ENCODE measurements at places on chromosomes 7 and 10.

DNA sequence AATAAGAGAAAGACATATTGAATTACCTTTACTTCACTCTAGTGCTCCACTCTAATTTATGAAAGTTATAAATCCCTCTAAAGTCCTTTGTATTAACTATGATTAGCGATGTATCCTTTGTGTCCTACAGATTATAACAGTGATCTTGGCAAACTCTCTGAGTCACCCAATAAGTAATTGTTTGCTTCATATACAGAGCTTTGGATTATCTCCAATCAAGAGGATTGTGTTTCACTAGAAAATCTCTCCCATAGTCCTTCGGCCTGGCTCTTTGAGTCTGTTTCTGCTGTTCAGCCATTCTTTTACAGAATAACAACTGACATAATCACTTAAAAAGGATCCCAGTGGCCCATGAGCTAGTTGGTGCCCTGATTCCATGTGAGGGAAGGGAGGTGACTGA lies 9.5 kb downstream of the LMOD2 start:
- H3K27ac ChIP-seq: no peak overlapping the region
- no peaks in the 10 kb centered on the region for H3K27me3 ChIP-seq
- H3K36me3 ChIP-seq: no peaks in the 10 kb centered on the region
- no peak overlapping the region for H3K4me3 ChIP-seq

- H3K4me1 ChIP-seq: peaks cover 38% of the 10 kb centered on the region
- H3K27me3 ChIP-seq: no peaks in the 10 kb centered on the region
- peaks cover 4% of the 10 kb centered on the region for H3K36me3 ChIP-seq
- peak overlapping the region; percentile 94 for H3K27ac ChIP-seq
- DNase-seq: no peak
Observed at GRCh38 chr10:62231805-62232204, 36.8 kb downstream of the RTKN2 start.

GRCh38 chr10:128221807-128222206 lies 95.6 kb upstream of the MKI67 start:
- no peak overlapping the region for H3K4me3 ChIP-seq
- no peaks in the 10 kb centered on the region for H3K36me3 ChIP-seq
- no peaks in the 10 kb centered on the region for H3K27me3 ChIP-seq
- H3K4me1 ChIP-seq: no peaks in the 10 kb centered on the region
- no peak overlapping the region for H3K27ac ChIP-seq

DNA sequence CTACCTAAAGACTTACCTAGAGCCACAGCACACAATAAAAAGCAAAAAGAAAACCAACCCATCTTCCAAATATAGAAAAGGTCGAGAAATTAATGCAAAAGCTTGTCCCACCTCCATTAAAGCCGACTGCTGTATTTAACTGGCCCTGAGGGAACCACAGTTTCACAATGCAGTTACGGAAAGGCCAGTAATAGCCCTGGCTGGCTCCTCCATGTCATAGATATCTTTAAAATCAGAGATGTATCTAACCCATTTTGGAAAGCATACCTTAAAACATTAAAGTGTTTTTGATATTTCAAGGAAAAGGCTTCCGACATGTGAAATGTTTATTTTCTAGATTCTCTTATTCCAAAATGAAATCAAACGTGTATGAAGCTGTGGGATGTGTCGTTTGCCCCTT lies 23.0 kb downstream of the HDAC9 start:
- H3K36me3 ChIP-seq: no peaks in the 10 kb centered on the region
- DNase-seq: no peak
- H3K27ac ChIP-seq: no peak overlapping the region
- peaks cover 13% of the 10 kb centered on the region for H3K4me1 ChIP-seq
- no peaks in the 10 kb centered on the region for H3K27me3 ChIP-seq
- H3K4me3 ChIP-seq: no peak overlapping the region

DNA sequence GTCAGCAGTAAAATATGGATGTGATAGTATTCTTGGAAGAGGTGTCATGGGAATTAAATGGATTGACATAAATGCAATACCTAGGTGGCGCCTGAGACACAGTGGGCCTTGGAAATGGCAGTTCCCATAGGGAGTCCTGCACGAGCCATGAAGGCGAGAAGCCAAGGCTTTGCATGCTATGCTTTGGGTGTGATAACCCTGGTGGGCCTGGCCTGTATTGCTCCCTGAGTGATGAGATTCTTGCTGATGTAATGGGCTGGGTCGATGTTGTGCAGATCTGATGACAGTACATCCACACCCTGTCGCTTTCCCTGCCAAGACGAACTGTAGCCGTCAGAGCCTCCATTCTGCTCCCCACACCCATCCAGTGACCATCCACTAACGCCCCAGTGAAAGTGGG lies 46.4 kb downstream of the CREB5 start:
- no peaks in the 10 kb centered on the region for H3K4me1 ChIP-seq
- H3K27ac ChIP-seq: no peak overlapping the region
- H3K36me3 ChIP-seq: no peaks in the 10 kb centered on the region
- H3K4me3 ChIP-seq: no peak overlapping the region

DNA sequence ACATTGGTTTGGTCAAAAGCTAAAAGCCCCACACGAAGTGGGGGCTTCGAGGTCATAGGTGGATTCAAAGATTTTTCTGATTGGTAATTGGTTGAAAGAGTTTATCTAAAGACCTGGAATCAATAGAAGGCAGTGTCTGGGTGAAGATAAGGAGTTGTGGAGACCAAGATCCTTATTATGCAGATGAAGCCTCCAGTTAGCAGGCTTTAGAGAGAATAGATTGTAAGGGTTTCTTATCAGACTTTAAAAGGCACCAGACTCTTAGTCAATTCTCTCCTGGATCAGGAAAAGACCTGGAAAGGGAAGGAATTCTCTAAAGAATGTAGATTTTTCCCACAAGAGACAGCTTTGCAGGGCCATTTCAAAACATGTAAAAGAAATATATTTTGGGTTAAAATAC lies 260.2 kb downstream of the PHF14 start:
- no peak overlapping the region for H3K27ac ChIP-seq
- H3K4me3 ChIP-seq: no peak overlapping the region
- no peaks in the 10 kb centered on the region for H3K27me3 ChIP-seq

DNA sequence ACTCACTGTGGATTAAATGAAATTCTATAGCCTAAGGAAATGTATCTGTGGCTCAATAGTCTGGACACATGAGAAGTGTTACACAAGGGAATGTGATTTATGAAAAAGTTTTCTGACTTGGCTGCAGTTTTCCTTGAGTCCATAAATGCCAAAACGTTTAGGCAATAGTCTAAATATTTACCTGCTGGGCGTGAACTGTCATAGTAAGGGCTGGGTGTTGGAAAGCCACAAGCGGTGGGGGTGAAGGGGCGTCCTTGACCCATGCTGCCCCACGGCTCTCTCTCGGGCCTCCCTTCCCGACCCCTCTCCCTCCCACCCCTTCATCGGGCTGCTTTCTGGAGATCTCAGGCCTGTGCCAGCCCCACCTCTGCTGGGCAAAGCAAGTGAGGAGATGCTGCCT lies 223.7 kb downstream of the BUB3 start:
- H3K27me3 ChIP-seq: no peaks in the 10 kb centered on the region
- H3K36me3 ChIP-seq: no peaks in the 10 kb centered on the region
- peaks cover 20% of the 10 kb centered on the region for H3K4me1 ChIP-seq
- peak overlapping the region; percentile 26 for H3K27ac ChIP-seq
- no peak overlapping the region for H3K4me3 ChIP-seq

DNA sequence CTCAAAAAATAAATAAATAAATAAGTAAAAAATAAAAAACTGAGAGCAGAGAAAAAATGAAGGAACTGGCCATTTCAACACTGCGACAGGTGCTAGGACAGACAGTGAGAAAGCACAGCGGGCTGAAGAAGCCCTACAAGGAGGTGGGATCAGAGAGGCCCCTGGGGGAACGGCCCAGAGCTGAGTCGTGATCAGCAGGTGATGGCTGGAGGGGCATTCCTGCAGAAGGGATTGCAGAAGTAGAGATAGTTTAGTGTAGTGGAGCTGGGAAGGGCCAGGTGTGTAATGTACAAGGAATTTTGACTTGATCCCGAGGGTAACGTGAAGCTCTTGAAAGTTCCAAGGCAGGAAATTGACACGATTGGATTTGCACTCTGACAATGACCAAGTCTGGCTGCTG lies 112.1 kb downstream of the CUL2 start:
- H3K27me3 ChIP-seq: no peaks in the 10 kb centered on the region
- peaks cover 2% of the 10 kb centered on the region for H3K4me1 ChIP-seq
- no peak overlapping the region for H3K4me3 ChIP-seq
- H3K36me3 ChIP-seq: no peaks in the 10 kb centered on the region
- no peak for DNase-seq

GRCh38 chr7:146022776-146023175 lies 93.8 kb upstream of the CNTNAP2 start:
- no peaks in the 10 kb centered on the region for H3K27me3 ChIP-seq
- no peaks in the 10 kb centered on the region for H3K36me3 ChIP-seq
- no peak overlapping the region for H3K27ac ChIP-seq
- no peak for DNase-seq
- no peak overlapping the region for H3K4me3 ChIP-seq

DNA sequence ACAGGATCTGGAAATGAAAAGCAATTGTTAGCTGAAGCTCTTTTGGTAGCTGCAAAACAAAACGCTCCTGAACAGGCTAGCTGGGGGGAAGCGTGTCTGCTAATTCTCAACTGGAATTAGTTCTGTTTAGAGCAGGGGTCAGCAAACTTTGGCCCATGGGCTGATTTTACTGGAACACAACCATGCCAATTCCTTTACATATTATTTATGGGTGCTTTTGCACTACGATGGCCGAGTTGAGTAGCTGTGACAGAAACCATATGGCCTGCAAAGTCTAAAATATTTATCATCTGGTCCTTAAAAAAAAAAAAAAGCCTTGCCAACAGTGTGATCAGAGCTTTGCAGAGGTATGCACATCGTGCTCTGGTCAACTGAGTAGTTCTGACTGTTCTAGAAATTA lies 108.4 kb upstream of the PDLIM1 start:
- H3K36me3 ChIP-seq: no peaks in the 10 kb centered on the region
- no peak overlapping the region for H3K27ac ChIP-seq
- peaks cover 7% of the 10 kb centered on the region for H3K4me1 ChIP-seq

DNA sequence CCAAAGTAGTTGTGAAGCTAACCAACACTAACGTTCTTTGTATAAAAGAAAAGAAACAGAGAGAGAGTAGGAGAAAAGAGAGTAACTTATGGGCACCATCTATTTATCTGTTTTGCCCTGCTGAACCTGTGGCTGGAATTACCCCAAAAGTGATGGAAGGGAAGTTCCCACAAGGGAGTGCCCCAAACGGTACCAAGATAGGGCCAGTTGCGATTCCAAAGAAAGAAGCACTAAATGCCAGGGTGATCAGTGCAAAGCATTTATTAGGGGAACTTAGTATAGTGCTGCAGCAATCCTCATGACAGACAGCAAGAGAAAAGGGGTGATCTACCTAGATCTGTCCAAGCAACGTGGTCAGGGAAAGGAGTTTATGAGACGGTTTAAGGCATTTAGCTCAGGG lies 190.2 kb downstream of the SORCS3 start:
- no peak overlapping the region for H3K4me3 ChIP-seq
- no peaks in the 10 kb centered on the region for H3K4me1 ChIP-seq
- no peak for DNase-seq

DNA sequence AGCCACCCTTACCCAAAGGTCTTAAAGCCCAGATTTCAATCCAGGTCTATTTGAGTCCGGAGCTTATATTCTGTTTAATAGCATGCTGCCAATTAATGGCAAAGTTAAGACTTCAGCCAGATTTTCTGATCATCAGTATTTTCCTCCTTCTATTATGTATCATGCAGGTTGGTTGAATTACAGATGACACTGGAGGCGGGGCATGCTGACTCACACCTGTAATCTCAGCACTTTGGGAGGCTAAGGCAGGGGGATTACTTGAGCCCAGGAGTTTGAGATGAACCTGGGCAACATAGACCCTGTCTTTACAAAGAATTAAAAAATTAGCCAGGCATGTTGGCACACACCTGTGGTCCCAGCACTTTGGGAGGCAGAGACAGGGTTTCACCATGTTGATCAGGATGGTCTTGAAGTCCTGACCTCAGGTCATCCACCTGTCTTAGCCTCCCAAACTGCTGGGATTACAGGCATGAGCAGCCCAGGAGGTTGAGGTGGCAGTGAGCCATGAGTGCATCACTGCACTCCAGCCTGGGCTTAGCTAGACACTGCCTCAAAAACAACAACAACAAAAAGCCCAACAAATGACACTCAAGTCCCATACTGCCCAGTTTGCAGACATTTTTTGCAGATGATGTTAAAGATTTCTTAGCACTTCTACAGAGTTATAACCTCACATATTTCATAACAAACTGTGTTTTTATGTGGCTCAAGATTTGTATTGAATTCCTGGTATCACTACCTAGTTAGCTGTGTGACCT lies 62.5 kb downstream of the MCU start:
- H3K4me3 ChIP-seq: no peak overlapping the region
- H3K27ac ChIP-seq: no peak overlapping the region
- no peak for DNase-seq
- H3K4me1 ChIP-seq: no peaks in the 10 kb centered on the region

DNA sequence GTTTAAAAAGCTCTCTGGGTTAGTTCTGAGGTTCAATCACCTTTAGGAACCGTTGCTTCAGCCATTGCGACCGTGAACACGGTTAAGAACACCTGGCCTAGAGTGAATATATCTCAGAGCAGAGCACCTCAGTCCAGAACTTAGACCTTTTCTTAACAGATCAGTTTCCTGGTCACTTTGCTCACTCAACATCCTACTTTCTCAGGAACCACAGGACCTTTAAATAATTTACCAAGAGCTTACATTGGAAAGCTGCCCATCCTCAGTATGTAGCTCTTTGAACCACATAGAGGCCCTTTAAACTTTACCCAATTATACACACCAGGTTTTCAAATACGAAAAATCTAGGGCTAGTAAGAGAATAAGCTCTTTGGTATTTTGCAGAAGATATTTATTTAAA lies 153.2 kb downstream of the NRBF2 start:
- H3K27me3 ChIP-seq: no peaks in the 10 kb centered on the region
- H3K4me3 ChIP-seq: no peak overlapping the region
- H3K27ac ChIP-seq: no peak overlapping the region
- H3K4me1 ChIP-seq: peaks cover 11% of the 10 kb centered on the region
- DNase-seq: no peak

- no peak for DNase-seq
- H3K36me3 ChIP-seq: peaks cover 59% of the 10 kb centered on the region
- no peaks in the 10 kb centered on the region for H3K4me1 ChIP-seq
- no peak overlapping the region for H3K27ac ChIP-seq
Observed at GRCh38 chr10:5775685-5776084, 37.5 kb downstream of the GDI2 start.

GRCh38 chr10:120039046-120039445 lies 146.5 kb downstream of the SEC23IP start:
- no peak overlapping the region for H3K4me3 ChIP-seq
- H3K27ac ChIP-seq: no peak overlapping the region
- no peak for DNase-seq
- H3K36me3 ChIP-seq: no peaks in the 10 kb centered on the region

GRCh38 chr7:88090671-88091070 lies 129.2 kb downstream of the SRI start:
- no peaks in the 10 kb centered on the region for H3K27me3 ChIP-seq
- no peaks in the 10 kb centered on the region for H3K36me3 ChIP-seq
- no peak overlapping the region for H3K27ac ChIP-seq
- DNase-seq: no peak
- no peaks in the 10 kb centered on the region for H3K4me1 ChIP-seq
- H3K4me3 ChIP-seq: no peak overlapping the region
